A549 treated with Hydrocortisone at 1 μM for 4 hours (cell line): ENCODE measurements at places on chromosomes 5 and 9. TPM values are rescaled to one million over a fixed set of nuclear protein-coding genes. Genes with fewer than 3 reads are reported as not detected.

The FAT2 gene
- 0.01 TPM in 1 of 5 replicates, not detected in the others for total RNA-seq

The FAM221B gene
- total RNA-seq, result not detected in 5 replicates

The SLC6A3 gene
- total RNA-seq, result 0.62 to 0.97 TPM (median 0.75 TPM) in 5 replicates

The PCDHB4 gene
- 0.06 to 0.10 TPM (median 0.07 TPM) in 3 of 5 replicates, not detected in the others for total RNA-seq

The MEF2C gene
- total RNA-seq, result 0.02 to 0.03 TPM (median 0.03 TPM) in 3 of 5 replicates, not detected in the others

The PCDH1 gene
- 1.9 to 4.5 TPM (median 3.4 TPM) in 5 replicates for total RNA-seq

The CATSPER3 gene
- 0.22 to 0.56 TPM (median 0.34 TPM) in 5 replicates for total RNA-seq

The CDH18 gene
- total RNA-seq, result not detected in 5 replicates

The KLF4 gene
- 30.4 to 33.7 TPM (median 32.1 TPM) in 5 replicates for total RNA-seq

The ZNF366 gene
- total RNA-seq, result not detected in 5 replicates

The TMEM171 gene
- total RNA-seq, result 4.6 to 6.6 TPM (median 5.8 TPM) in 5 replicates

The CD14 gene
- 3.3 to 4.5 TPM (median 4.1 TPM) in 5 replicates for total RNA-seq

The BNC2 gene
- total RNA-seq, result 4.9 to 7.1 TPM (median 5.8 TPM) in 5 replicates

The SPACA9 gene
- total RNA-seq, result 3.8 to 6.1 TPM (median 5.2 TPM) in 5 replicates

The SOHLH1 gene
- total RNA-seq, result 0.09 to 0.12 TPM in 2 of 5 replicates, not detected in the others

The ZNG1C gene
- 51.2 to 82.7 TPM (median 61.5 TPM) in 5 replicates for total RNA-seq

The ANXA2R gene
- 2.4 to 3.7 TPM (median 2.9 TPM) in 5 replicates for total RNA-seq

The PRUNE2 gene
- 0.02 to 0.12 TPM (median 0.07 TPM) in 4 of 5 replicates, not detected in the other for total RNA-seq

The CBY3 gene
- total RNA-seq, result not detected in 5 replicates

The OR1J2 gene
- total RNA-seq, result not detected in 5 replicates

The SH3PXD2B gene
- 15.3 to 20.0 TPM (median 18.8 TPM) in 5 replicates for total RNA-seq

The ADGRD2 gene
- total RNA-seq, result not detected in 5 replicates

The DOK3 gene
- 2.7 to 6.1 TPM (median 3.8 TPM) in 5 replicates for total RNA-seq

The GRIA1 gene
- total RNA-seq, result not detected in 5 replicates

The SLC22A5 gene
- total RNA-seq, result 53.6 to 66.8 TPM (median 60.8 TPM) in 5 replicates

The TMOD1 gene
- total RNA-seq, result 1.6 to 2.3 TPM (median 1.8 TPM) in 5 replicates

The CCDC192 gene
- total RNA-seq, result not detected in 5 replicates

The CAPSL gene
- total RNA-seq, result not detected in 5 replicates

The CAMK4 gene
- 0.01 to 0.25 TPM (median 0.15 TPM) in 4 of 5 replicates, not detected in the other for total RNA-seq

The NRARP gene
- 2.5 to 5.1 TPM (median 3.9 TPM) in 5 replicates for total RNA-seq

The FCN1 gene
- total RNA-seq, result not detected in 5 replicates

The HTR1A gene
- not detected in 5 replicates for total RNA-seq

The ATP6V1G1 gene
- total RNA-seq, result 110 to 134 TPM (median 118 TPM) in 5 replicates

The LHFPL2 gene
- 50.1 to 80.2 TPM (median 66.5 TPM) in 5 replicates for total RNA-seq

The PCDHGA12 gene
- total RNA-seq, result 0.03 TPM in 2 of 5 replicates, not detected in the others
